DMS53 (cell line): ENCODE measurements at places on chromosomes 12 and 14.

GRCh38 chr14:63474111-63474510 lies 69.1 kb downstream of the PPP2R5E start:
- no peak for DNase-seq

GRCh38 chr12:75685617-75686225 lies 174.3 kb upstream of the KRR1 start:
- no peak for DNase-seq

GRCh38 chr12:124923905-124924734 lies 9.7 kb upstream of the UBC start:
- no peak for DNase-seq

DNA sequence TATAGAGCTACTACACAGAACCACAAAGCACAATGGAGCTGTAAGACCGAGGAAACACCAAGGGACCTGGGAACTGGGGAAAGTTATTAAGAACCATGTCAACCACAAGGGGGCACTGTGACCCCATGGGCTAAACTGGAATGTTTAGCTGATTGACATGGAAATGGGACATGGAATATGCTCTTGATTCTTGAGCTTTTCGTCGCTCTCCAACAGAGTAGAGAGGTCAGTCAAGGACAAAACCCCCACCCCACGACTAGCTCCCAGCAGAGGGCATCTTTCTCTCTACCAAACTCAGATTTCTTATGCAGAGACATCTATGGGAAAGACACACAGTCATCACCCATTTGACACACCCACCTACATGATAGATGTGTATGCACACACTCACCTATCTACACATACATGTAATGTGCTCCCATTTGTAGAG lies 10.1 kb downstream of the NDRG2 start:
- peak; percentile 79 for DNase-seq

DNA sequence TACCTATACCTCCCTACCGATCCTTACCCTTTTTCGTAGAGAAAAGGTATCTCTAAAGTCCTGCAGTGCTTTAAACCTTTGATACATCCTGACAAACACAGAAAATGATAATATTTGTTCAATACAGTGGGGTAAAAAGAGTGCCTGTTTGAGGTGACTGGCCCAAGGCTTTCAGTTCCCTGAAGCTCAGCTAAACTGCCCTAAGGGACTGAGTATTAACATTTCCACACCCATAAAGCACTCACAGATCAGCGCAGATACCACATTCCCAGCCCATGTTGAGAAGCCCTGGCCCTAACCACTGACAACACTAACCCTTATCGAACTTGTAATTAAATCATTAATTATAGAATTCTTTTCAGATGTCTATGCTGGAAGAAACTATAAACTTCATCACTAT lies 108.7 kb downstream of the DIP2B start:
- DNase-seq: no peak

- DNase-seq: no peak
Observed at GRCh38 chr12:70983692-70984091, 63.2 kb upstream of the PTPRR start.

GRCh38 chr12:130013771-130014484 lies 110.1 kb upstream of the TMEM132D start:
- peak; percentile 88 for DNase-seq

GRCh38 chr12:39526974-39527373 lies 84.1 kb upstream of the KIF21A start:
- DNase-seq: no peak

GRCh38 chr14:85248881-85249635 lies 280.9 kb upstream of the FLRT2 start:
- no peak for DNase-seq

GRCh38 chr14:56881181-56881580 lies 70.9 kb upstream of the OTX2 start:
- DNase-seq: no peak

- DNase-seq: no peak
Observed at GRCh38 chr14:68491793-68492192, 301.1 kb downstream of the ZFP36L1 start.

GRCh38 chr12:49489720-49490119 lies 49.1 kb upstream of the KCNH3 start:
- no peak for DNase-seq

GRCh38 chr14:64510825-64511671 lies 6.5 kb downstream of the ZBTB1 start:
- DNase-seq: peak; percentile 77

GRCh38 chr12:57241402-57242310 lies 9.3 kb downstream of the STAC3 start:
- peak; percentile 66 for DNase-seq

GRCh38 chr14:80554139-80554538 lies 342.8 kb upstream of the DIO2 start:
- no peak for DNase-seq

DNA sequence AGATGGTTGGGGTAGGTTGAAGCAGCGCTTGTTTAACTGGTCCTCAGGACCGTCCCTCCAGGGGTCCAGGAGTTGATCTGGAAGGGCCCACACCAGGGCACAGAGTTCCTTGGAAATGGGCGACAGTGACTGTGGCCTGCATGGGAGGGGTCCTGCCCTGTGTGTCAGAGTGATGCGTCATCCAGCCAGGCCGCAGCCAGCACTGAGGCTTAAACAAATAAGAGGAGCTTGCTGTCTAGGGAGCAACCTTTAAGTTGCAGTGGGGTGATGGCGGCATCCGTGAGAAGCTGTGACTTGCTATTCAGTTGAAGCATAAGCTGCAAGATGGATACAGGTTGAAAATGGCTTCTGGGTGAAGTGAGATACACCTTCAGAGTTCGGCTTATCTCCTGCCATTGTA lies 20.2 kb downstream of the DCAF4 start:
- DNase-seq: no peak

GRCh38 chr14:72049462-72049861 lies 117.2 kb downstream of the RGS6 start:
- no peak for DNase-seq

DNA sequence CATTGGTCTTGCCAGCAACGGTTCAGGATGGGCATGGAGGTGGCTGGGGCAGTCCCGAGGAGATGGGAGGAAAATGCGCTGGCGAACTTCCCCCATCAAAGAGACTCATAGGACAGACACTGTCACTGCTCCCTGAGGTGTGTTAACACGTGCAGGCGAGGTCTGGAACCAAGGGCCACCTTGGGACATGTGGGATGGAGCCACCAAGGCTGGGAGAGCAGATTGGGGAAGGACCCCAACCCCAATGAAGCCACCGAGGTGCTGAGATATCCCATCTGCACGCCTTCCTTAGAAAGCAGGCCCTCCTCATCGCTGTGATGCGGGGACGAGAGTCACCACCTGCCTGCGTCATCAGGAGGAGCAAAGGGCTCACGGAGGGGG lies 16.9 kb upstream of the BEGAIN start:
- DNase-seq: no peak

DNA sequence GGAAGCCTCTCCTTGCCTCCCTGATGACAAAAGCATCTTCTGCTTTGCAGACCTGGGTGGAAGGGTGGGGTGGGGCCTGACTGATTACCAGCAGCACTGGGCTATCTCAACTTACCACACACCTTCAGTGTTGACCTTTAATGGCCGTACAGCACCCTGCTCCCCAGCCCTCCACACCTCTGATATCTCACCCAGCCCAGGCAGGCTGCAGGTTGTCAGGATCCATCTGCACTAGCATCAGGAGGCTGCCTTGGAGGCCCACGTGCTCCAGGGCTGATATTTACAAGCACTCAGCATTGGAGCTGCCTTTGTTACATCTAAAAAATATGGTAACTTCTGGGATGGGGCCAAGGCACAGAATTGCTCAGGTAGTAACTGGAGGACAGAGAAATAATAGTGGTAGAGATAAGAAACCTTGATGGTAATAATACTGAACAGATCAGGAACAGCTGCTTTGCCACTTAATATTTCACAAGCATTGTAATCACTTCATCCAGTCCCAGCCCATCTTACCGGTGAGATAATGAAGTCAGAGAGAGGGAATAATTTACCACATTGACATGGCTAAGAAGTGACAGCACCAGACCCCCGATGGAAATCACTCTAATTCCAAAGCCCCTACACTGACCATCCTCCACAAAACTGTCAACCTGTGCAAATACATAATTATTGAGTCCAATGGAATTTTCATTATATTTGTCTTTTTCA lies 125.2 kb upstream of the RFLNA start:
- no peak for DNase-seq

GRCh38 chr12:12590961-12591360 lies 20.7 kb upstream of the CREBL2 start:
- DNase-seq: no peak

- no peak for DNase-seq
Observed at GRCh38 chr12:26928661-26929060, 9.1 kb downstream of the INTS13 start.

DNA sequence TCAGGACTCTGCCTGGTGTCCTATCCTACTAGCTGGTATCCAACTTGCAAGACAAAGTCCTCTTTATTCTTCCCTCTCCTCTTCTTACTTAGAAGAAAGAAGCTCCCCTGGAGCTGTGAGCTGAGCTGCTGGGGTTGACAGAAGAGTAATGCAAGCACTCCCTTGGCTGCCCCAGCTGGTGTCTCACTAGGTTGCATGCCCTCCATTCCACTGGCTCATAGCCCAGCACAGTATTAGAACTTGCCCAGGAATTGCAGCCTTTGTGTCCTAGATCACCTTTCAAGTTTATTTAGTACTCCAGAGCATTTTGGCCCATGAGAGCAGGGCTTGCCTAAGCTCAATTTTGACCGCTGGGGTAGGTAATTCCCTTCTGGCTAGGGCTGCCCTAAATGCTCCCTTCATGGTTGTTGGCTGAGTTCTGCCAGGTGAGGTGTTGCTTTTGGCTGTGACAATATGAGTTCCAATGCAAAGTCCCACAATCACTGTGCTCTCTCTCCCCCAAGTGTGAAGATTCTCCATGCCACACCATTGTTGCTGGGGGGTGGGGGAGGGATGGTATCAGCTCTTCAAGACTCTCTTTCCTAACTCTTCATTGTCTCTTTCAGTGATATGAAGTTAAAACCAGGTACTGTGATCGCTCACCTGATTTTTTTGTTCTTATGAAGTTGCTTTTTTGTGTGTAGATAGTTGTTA lies 317.4 kb upstream of the DDHD1 start:
- DNase-seq: no peak

GRCh38 chr14:59897757-59898383 lies 22.1 kb upstream of the LRRC9 start:
- DNase-seq: peak; percentile 70
